ENCODE measurements at places on chromosomes 4 and X.

DNA sequence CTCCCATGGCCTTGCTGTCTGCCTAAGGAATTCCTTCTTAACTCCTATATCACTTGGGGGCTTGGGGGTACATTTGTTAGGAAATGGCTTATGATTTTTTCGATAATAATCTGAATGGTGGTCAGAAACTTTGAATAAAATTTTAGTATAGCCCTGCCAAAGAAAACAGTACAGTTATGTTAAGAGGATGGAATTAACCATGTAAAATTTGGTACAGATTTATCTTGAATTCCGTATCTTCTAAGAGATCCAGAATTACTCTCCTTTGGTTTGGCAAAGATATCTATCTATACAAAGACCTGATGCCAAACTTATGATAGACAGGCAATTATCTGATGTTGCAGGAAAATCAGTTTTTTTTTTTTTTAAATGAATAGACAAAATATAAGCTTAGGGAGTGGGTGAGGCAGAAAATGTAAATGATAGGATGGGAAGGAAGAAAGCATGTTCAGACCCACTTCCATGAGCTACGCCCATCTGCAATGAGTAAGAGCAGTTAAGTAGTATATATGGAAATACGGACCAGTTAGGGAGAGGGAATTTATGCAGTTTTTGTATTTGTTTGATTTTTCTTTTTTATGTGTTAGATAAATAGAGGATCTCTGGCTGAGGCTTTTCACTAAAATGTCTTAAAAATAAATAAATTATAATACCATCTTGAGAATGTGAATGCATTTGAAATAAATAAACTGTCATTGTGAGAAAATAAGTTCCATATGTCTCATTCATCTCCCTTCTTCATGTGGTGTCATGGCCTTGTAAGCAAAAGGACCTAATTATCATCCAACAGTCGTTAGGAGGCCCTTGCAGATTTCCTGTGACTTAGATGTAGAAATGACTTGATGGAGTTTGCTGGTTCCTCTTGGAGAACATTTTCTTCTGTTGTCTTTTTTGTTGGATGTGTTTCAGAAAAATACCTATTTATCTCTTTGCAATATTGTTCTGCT is 389.6 kb downstream of the ARHGAP24 start:
- no peak for DNase-seq

- DNase-seq: no peak
These were observed 197.1 kb upstream of the MAGEB18 start for GRCh38 chrX:25941087-25941486.

GRCh38 chr4:71711044-71711984 is 72.6 kb downstream of the GC start:
- DNase-seq: no peak

DNA sequence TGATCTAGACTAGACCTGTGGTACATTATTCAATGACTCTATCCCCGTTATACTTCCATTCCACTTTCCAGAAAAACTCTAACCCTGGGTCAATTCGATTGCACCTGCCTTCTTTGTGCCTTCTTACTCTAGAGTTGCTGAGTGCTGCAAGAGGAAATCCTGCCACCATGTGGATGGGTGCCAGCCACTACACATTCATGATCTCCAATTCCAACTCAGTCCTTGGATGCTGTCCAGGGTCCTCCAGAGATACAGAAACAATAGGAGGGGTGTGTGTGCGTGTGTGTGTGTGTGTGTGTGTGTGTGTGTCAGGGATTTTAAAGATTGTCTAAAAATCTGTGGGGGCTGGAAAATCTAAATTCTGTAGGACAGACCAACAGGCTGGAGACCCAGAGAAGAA is 42.9 kb upstream of the INTS6L start:
- DNase-seq: peak; percentile 59

DNA sequence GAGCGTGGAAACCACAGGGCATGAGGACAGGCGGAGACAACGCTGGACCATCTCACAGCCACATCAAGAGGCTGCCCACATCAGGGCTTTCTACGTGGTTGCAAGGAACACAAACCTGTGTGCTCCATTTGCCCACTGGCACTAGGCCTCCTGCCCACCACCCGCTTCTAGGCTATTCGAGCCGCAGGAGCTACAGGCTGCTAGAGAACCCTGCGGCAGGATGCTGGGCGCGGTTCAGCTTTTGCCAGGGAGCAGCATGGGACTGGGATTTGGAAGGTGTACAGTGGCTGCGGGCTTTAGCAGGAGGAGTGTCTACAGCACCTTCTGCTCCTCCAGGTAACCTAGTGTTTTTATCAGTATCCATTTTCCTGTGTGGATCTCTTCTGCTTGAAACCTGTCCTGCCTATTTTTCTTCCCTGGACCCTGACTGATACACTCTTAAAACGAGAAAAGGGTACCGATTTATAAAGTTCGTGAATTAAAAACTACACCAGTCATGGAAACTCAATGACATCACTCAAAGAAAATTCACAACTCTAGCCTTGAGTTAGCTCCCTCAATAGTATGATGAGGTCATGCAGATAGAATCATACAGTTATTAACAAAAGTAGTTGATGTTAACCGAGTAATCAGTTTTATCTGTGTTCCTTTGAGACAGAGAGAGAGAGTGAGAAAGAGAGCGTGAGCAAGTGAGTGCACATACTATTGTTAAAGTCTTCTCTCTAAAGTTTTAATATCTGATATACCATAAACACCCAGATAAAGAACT is 12.8 kb downstream of the NOP14 start:
- no peak for DNase-seq

Data from right lung (tissue), 10 donors.